ENCODE measurements at places on chromosomes 7 and 10.

DNA sequence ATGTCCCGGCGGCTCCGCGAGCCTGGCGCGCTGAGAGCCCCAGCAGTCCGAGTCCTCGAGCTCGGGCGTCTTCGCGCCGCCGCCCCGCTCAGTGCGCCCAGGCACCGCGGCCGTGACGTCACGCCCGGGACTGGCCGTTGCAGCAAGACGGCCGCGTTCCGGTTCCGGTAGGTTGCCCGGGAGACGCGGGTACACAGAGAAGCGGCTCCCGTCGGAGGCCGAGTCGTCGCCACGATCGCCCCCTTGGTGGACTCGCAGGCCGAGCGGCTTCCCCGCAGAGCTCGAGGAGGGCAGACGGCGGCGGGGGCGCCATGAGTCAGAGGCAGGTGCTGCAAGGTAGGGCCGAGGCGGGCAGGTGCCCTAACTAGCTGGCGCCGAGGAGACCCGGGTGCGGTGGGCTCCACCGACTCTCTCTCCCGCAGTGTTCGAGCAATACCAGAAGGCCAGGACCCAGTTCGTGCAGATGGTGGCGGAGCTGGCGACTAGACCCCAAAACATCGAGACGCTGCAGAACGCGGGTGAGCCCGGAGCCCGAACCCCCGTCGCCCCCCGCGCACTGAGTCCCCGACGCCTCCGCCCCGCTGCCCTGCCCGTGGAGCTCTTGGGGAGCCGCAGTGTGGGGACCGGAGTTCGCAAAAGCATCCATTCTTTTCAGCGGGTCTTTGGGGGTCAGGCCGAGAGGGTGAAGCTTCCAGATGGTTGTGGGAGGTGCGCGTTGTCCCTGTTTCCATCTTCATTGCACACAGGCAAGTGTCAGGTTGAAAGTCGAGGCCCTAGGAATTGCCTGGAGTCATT, at the start of gene SPAG6:
SPAG6 (plus strand) TSS at position 196 of the 795 bp plus-strand sequence; CDS start at position 312, 116 bp downstream.
- DNase-seq = peak; percentile 51

DNA sequence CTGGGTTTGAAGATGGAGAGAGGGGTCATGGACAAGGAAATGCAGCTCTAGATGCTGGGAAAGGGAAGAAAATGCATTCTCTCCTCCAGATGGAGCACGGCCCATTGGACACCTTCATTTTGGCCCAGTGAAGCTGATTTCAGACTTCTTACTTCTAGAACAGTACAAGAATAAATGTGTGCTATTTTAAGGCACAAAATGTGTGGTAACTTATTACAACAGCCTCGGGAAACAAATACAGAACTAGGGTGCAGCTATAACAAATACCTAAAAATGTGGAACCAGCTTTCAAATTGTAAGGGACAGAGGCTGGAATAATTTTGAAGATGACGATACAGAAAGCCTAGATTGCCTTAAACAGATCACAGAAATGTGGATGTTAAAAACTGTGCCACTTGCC, 54.1 kb downstream of the CYTH3 start:
- DNase-seq = no peak

DNA sequence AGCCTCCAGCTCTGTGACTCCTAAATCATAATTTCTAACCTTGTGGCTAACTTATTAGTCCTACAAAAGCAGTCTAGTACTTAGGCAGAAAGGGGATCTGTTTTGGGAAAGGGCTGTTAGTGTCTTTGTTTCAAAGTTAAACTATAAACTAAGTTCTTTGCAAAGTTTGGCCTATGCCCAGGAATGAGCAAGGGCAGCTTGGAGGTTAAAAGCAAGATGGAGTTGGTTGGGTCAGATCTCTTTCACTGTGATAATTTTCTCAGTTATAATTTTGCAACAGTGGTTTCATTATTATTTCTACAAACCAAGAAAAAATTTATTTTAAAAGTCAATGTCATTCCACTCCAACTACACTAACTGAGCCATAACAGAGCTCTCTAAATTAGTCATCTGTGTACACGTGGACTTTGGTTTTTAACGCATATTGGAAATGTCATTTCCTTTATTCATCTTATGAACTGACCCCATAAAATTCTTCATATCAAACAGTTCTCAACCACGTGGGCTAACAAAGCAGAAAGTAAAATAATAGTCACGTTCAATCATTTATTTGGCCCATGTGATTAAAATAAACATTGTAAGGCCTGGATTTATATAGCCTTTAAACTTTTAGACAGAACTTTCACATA, 143.2 kb upstream of the C7orf33 start:
- no peak for DNase-seq

GRCh38 chr10:89266721-89267453, 15.3 kb upstream of the LIPA start:
- DNase-seq = no peak

DNA sequence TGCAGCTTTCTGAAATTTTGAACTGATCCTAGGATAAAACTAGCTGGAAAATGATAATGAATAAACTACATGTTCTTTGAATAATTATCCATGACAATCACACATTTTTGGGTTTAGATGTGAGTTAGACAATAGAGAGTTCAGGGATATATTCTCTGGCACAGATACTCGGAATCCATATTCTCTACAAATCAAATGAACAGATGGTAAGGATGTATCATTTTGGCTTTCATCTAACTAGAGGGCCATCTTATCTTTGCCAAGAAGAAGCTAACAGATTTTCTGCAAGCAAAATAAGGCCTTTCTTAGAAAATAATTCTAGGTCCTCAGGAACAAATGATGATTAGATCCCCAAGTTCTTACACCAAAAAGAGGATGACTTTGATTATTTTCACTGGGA, 355.9 kb upstream of the C7orf33 start:
- DNase-seq = no peak

GRCh38 chr10:89525556-89525955, 9.8 kb downstream of the SLC16A12 start:
- DNase-seq = no peak

GRCh38 chr10:69439350-69439739, 11.9 kb upstream of the TSPAN15 start:
- DNase-seq = no peak

GRCh38 chr7:49660170-49660783, 113.2 kb upstream of the VWC2 start:
- DNase-seq = no peak

Measured in neuronal stem cell (in vitro differentiated cells).